Cardiac muscle cell (in vitro differentiated cells and primary cell): ENCODE measurements at places on chromosomes 3 and 15. TPM values are rescaled to one million over a fixed set of nuclear protein-coding genes. Genes with fewer than 3 reads are reported as not detected.

DNA sequence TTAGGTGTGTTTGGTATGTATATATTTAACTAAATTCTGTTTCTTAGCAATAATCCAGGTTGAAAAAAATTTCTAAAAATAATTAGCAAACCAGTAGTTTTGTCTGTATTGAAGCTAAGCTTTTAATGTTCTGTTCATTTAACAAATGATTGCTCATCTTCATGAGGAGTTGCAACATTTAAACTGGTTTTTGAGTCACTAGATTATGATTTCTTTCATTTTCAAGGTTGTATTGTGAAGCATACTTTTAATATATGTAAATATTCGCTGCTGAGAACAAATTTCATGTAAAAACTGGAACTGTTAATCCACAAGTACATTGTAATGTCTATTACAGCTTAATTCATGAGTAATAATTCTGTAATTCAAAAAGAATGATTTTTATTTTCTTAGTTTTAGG lies 192.7 kb downstream of the MBNL1 start:
- no peak for DNase-seq

Gene CLDN16
- total RNA-seq = 0.18 TPM in 1 of 2 replicates, not detected in the other

Gene EFCAB12
- 0.48 and 0.85 TPM in 2 replicates for total RNA-seq

Gene TSEN2
- total RNA-seq = 17.1 and 24.4 TPM in 2 replicates

Gene CFAP91
- 0.53 and 0.92 TPM in 2 replicates for total RNA-seq
